ENCODE measurements at places on chromosomes 6 and 20. TPM values are rescaled to one million over a fixed set of nuclear protein-coding genes. Genes with fewer than 3 reads are reported as not detected.

GRCh38 chr6:2817903-2818443 is 23.7 kb downstream of the SERPINB1 start:
- no peak for DNase-seq

DNA sequence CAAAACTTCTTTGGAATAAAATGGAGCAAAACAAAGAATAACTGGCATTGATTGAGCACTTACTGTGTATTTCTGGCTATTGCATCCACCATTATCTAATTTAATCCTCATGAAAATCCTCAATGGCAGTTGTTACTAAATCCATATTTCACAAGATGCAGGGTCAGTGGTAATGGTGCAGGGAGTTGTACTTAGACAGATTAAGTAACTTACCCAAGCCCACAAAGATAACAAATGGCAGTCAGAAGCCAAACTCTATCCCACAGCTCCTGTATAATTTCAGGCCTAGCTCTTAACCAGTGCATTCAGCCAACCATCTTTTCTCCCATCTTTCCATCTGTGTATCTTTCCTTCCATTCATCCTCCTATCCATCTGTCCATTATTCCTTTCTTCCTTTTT is 29.3 kb upstream of the SSTR4 start:
- DNase-seq = no peak

DNA sequence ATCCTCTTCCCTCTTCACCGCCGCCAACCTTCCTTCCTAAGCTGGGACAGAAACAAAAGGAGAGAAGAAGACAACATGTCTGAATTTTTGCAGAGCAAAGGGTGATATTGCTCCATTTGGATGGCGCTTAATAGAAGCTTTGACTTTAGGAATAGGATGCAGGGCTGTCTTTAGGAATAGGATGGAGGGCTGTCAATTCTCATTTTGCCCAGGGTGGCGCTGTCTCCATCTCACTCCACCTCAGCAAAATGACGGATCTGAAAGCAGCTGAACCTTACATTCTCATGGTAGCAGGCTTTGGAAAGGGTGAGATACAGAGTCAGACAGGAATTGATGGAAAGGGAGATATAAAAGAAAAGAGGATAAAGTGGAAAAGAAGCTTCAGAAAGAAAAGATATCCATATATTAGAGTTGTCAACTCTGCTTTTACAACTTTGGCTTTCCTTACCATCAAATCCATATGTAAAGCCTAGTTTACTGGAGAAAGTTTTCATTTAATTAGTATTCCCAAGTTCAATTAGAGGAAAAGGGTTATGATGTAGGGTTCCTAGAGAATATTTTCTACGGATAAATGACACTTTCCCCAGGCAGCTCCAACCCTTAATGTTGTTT is 2.4 kb downstream of the MTCL3 start:
- DNase-seq = no peak

DNA sequence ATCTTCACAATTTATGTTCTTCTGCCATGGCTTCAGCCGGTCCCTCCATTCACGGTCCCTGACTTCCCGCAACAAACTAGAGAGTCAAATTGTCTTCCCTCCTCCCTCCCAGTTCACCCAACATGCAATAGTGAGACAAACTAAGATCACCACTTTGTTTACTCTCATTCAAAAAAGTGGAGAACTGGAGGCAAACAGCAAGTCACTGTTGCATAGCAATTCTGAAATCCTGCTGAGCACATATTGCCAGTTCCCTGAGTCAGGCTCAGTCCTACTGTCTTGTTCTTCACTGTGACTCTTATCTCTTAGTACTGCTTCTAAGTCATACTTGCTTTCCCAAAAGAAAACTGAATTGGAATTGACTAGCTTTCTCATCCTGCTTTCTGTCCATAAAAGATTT is 287.2 kb upstream of the SASH1 start:
- DNase-seq = no peak

MEP1A gene
- total RNA-seq = 197 TPM

DNA sequence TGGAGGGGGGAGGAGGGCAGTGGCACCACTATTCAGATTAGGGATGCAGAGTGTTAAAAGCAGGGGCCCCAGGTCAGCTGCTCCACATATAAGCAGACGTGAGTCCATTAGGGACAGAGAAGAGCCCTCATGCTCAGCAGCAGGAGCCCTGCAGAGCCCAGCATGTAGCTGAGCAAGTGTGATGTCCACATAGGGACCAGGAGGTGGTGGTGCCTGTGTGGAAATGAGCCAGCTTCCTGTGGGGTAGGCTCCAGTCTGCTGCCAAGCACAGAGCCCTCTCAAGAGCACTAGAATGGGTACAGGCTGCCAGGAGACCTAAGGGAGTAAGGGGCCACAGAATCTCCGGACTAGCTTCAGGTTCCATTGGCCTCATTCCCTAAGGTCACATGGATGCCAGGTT is 57.9 kb upstream of the MLN start:
- DNase-seq = no peak

GRCh38 chr6:88512951-88513350 is 346.8 kb upstream of the CNR1 start:
- no peak for DNase-seq

DNA sequence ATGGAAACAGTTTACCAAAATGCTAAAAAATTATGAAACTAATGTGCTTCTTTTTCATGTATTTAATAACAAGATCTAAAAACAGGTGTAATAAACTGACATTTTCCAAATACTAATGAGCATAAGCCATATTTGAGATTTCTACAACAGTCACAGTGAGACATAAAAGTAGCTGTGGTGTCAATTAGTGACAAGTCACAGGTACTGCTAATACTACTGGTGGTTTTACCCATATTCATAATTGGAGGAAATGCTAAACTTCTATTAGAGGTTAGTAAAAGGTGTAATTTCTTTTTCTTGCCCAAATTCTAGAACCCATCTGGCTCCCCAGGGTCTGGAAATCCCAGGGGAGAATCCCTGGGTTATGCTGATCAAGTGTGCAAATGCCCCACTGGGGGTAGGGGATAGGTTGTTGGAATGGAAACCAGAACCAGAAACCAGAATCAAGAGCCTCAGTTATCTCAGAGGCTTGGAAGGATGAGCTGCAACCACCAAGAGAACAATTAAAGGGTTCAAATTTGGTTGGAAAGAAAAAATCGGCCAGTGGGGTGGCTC is 7.1 kb upstream of the GTF2H4 start:
- DNase-seq = no peak

GRCh38 chr6:133571681-133572080 is 317.2 kb upstream of the TCF21 start:
- DNase-seq = no peak

- no peak for DNase-seq
Measured at GRCh38 chr20:43766917-43767316, 40.1 kb upstream of the GTSF1L start.

DNA sequence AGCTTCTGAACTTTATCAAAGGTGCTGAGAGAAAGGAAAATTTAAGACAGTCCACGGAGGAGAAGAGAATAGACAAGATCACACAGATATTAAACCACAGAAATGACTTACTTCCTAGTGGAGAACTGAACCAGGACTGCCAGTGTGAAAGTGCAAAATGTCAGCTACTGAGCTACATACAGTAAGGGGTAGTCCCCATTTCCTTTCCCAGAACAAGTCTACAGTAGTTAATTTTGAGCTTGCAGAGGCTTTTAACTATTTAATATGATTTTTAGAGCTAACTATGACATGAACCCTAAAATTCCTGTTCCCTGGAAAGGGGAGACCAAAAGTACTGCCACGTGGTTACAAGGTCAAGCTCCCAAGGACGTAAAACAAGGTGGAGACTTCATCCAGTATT is 45.1 kb downstream of the CEP85L start:
- no peak for DNase-seq

- DNase-seq = peak; percentile 19
Measured at GRCh38 chr6:96836631-96837080, 621 bp downstream of the GPR63 start.

All from left colon (tissue), 2 donors.